ENCODE measurements at places on chromosomes 16 and 17.

GRCh38 chr16:4489030-4489429, 12.8 kb downstream of the HMOX2 start:
- DNase-seq = no peak

GRCh38 chr16:75000481-75001081, 1.8 kb downstream of the ZNRF1 start:
- no peak for DNase-seq

- DNase-seq = no peak
These were observed 58.1 kb upstream of the CRYM start for GRCh38 chr16:21336231-21336630.

- no peak for DNase-seq
These were observed 8.9 kb downstream of the NHERF2 start for GRCh38 chr16:2035431-2036199.

DNA sequence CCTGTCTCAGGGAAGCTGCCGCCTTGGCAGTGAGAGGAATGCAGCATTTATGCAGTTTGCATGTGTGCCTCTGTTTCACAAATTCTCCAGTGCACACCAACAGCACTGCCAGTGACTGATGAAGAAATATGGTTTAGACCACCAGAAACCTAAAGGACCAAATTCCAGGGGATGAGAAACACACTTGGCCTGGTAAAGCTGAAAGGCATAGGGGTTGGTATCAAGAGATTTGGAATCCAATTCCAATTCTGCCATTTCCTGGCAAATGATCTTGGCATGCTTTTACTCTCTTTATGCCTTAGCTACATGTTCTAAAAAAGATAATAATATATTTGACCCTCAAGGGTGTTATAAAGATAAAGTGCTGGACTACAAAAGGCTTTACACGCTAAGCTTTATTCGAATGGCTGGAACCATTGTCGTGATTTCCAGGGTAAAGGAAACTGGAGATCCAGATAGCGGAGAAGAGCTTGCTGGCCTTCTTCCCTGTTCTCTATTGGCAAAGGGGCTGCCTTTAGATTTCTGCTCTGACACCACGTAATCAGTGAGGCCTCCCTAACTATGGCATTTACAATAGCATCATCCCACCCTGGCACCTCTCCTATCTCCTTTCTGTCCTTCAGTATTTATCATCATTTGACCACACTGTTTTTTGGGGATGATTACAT, 359.8 kb upstream of the ASIC2 start:
- no peak for DNase-seq

GRCh38 chr16:27235055-27235937, 32.0 kb downstream of the KDM8 start:
- DNase-seq = peak; percentile 9

GRCh38 chr16:69924777-69925191, 26.4 kb upstream of the CLEC18A start:
- no peak for DNase-seq

GRCh38 chr17:81388612-81389367, 6.5 kb upstream of the BAHCC1 start:
- no peak for DNase-seq

GRCh38 chr17:51346218-51346982, 86.1 kb downstream of the UTP18 start:
- no peak for DNase-seq

- no peak for DNase-seq
These were observed 130.8 kb downstream of the XYLT1 start for GRCh38 chr16:17339764-17340541.

All from hypothalamus (tissue), 51 donors.